Gastrocnemius medialis (tissue), 4 donors: ENCODE measurements at places on chromosomes 16 and 17.
A peak's percentile ranks its signal among the peaks of the same experiment; 100 is the strongest.

DNA sequence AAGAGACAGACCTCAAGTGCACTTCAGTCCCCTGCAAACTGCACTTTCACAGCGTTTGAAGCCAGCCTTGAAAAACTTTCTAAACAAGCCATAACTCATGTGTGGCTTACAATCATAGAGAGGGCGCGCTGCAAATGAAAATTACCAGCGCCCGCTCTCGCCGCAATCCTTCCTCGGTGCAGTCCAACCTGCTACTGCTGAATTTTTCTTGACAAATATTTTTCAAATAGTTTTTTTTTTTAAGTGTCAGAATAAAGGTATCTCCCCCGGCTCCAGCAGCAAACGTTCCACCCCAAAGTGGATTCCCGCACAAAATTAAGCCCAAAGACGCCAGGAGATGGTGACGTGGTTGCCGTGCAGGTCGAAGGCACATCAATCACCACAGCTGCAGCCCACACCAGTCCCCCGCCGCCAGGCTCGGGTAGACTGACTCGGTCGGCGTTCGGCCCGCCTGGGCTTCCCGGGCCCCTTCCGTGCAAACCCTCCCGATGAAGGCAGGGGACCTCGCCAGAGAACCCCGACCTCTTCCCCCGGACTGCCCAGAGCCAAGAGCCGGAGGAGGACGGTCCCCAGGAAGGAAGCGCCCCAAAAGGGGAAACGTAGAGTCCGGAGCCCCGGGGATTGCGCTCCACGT, 630 bp downstream of the GRB2 start:
- peak; percentile 26 for DNase-seq

GRCh38 chr16:49575346-49576172, 202.0 kb downstream of the C16orf78 start:
- no peak for DNase-seq

- DNase-seq = no peak
Observed at GRCh38 chr17:75684924-75685323, 17.8 kb downstream of the SAP30BP start.

DNA sequence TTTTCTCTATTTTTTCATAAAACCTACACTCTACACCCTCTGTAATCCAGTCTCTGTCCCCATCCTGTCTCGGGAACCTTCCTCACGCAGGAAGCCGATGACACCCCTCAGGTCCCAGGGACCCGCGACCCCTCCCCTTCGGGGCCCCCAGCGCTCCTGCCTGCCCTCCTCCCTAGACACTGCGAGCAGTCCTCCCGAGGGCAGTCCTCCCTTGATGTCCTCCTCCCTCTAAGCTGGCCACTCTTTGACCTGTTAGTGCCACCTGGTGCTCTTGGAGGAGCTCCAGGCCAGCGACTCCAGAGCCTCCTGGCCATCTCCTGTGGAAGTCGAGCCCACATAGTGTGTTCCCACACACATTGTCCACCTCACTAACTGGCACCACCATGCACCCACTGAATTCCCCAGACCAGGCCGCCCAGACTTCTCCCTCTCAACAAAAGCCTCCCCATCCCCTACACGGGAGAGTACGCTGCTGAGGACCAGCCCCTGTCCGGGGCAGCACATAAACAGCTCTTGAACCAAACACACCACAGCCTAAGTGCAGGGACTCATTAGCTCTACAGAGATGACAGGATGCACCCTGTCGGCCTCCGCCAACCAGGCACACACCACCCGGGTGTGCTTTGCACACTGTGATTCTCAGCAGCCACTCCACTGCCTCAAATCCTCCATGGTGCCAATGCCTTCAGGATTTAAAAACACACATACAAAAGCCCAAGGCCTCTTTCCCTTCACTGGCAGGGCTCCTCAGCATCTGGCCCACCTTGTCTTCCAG, 9.3 kb downstream of the OSBPL7 start:
- DNase-seq = no peak

DNA sequence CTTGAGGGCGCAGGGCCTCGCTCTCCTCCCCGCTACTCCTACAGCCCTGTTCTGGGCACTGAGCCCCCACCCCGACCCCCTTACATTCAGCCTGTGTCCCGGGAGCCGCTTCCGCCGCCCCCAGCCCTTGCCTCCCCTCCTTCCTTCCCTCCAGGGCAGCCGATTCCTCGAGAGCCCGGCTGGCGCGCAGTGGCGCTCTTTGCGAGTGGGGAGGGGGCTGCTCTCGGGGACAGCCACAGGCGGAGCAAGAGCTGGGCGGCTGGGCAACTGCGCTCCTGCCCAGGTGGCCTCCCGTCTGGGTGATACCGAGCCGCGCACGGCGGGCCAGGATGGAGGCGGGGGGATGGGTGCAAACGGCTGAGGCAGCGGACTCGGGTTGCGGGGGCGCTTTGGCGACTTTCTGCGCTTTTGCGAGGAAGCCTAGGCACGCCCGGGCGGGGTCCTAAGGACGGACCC, 1.2 kb downstream of the MMP15 start:
- DNase-seq = no peak

DNA sequence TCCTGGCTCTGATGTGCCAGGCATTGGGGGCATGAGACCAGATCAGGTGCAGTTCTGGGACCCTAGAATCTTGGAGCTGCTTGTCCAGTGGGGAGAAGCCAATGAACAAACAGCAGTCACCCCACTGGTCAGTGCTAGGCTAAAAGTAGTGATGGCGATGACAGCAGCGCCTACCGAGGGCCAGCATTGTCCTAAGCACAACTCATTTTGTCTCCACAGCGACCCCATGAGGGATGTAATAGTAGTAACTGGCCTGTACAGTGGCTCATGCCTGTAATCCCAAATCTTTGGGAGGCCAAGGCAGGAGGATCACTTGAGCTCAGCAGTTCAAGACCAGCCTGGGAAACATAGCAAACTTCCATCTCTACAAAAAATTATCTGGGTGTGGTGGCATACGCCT, 6.2 kb downstream of the SMCR8 start:
- DNase-seq = no peak

DNA sequence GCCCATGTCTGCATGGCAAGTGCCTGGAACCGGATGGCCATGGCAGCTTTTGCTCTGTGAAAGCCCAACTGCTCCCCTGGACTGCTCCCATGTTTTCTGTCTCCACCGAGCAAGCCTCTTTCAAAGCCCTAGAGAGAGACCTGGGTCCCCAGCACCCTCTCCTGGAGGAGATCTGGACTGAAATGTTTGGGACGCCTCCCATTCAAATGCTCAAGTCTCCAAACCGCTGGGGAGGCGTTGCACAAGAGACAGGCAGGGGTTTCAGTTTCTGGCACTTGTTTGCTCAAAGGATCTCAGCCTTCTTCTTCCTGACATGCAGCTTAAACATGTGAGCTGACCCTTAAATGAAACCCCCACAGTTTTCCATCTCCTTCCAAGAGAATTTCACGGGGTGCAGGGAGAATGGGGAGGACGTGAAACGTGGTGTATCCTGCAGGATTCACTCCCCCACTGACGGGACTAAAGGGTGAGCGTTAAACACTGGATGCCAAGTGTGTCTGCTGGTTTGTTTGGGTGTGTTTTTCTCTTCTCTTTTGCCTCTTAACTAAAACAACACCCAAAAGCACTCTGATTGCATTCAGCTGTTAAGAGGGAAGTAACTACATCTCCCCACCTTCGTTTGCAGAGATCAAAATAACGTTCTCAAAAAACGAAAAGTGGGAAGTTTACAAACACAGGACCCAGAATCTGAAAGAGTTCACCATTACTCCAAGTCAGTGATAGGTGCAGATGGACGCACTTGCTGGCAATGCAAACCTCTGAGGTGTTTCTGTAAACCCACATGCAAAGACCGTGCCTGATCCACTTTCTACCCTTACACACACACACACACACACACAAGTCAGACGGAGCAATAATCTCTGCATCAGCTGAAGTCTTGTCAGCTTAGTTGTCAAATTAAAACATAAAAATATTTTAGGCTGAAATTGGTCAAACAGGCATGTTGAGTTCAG, 256.9 kb downstream of the C16orf95 start:
- DNase-seq = peak; percentile 27

DNA sequence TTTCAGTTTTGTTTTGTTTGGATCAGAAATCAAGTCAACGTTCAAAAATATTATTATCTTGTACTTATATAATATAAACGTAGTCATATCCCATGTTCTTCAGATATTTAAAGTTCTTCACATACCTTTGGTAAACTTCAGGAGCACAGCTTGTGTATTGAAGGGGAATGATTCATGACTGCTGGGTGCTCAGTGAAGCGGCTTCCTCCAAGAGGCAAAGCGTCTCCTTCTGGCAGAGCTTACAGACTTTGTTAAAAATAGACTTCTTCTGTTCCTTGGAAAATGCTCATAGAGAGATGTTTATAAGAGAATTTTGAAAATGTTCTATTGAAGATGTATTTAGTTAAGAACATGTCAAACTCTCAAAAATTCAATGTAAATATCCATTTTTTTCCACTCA, 155.6 kb upstream of the CNTNAP4 start:
- DNase-seq = no peak
